ENCODE measurements at places on chromosomes 1 and 21.

DNA sequence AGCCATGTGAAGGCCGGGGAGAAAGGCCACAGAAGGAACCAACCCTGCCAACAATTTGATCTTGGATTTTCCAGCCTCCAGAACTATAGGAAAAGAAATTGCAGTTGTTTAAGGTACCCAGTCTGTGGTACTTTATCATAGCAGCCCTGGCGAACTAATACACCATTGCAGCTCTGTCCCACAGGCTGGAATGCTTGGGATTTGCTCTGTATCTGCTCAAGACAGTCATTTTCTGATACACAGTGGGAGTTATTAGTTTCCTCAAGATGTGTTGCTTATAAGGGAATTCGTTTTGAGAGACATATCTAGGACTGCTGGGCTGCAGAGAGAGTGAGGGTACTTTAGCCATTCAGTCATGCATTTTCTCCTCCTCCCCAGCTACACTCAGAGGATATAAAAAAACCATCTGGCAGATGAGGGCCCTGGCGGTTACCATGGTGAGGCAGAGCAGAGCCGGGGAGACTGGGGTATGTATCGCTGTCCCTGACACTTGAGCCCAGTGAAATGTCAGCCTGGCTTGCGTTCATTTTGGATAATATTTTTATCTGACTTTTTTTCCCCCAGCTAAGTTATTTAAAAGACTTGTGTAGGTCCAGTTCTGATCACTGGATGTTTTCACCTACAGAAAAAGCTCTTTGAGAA is 104.6 kb downstream of the DIRAS3 start:
- no peak for DNase-seq

- no peak for DNase-seq
Observed at GRCh38 chr1:90838720-90839119, 121.6 kb upstream of the BARHL2 start.

GRCh38 chr1:15559189-15559810 is 25.6 kb downstream of the AGMAT start:
- no peak for DNase-seq

DNA sequence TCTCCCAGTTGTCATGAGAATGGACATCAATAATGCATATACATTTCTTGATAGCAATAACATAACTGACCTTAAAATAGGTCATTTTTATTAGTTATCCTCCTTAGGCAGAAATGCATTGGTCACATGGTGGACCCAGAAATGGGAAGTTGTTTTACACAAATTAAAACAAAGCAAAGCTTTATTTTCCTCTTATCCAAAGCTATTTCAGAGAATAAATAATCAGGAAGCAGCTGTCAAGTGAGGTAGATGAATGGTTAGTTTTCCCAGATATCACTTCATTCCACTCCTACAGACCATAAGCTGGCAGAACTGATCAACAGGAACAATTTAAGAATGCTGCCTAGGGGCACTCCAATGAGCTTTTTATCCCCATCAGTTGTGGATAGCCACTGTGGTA is 16.0 kb upstream of the OLIG1 start:
- no peak for DNase-seq

DNA sequence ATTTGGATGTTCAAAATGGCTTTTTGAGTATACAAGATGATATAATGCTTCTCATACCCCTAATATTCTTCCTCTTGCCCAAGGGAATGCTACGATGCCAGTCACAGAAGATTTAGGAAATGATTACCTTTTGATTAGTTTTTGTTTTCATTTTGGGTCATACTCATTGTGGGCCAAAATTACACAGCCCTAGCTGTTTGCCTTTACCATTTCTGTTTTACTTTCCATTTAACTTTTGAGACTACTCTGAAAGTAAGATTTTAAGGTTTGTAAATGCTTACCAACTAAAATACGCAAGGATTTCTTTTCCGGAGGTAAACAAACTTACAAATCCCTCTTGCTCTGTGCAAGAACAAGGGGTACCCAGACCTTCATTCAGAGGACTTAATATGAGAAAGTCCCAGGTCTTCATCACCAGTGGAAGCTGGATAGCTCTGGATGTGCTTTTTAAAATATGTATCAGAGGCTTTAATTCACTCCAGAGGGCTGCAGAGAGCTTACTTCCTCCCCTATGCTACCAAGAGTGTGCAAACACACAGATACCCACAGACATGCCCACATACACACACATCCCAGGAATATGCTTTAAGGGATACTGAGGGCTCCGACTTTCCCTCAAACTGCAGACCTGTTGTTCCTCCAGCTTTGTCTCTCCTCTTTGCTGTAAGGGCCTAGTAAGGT is 631.4 kb downstream of the SMYD3 start:
- no peak for DNase-seq

All from activated CD4-positive, alpha-beta T cell treated with anti-CD3 and anti-CD28 coated beads for 48 hours (primary cell).